ENCODE measurements at places on chromosomes 4 and X.

DNA sequence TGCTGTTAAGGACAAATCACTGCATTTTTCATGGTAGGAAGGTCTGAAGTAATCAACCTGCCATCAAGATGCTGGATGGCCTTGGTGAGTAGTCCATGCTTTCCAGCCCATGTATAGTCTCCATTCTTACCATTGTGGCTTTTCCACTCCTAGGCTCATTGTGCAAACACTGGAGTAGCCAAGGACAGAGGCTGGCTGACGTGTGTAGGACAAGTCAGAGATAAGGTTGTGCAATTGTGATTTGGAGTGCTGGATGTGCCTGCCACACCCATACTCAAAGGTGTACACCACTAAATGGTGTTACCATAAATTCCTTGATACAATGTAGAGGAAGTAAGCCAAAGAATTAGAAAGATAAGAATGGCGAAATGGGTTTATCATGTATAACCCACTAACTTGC lies 26.3 kb upstream of the RADX start:
- DNase-seq = no peak

- DNase-seq = no peak
Observed at GRCh38 chr4:189787216-189788031, 153.2 kb upstream of the FRG1 start.

DNA sequence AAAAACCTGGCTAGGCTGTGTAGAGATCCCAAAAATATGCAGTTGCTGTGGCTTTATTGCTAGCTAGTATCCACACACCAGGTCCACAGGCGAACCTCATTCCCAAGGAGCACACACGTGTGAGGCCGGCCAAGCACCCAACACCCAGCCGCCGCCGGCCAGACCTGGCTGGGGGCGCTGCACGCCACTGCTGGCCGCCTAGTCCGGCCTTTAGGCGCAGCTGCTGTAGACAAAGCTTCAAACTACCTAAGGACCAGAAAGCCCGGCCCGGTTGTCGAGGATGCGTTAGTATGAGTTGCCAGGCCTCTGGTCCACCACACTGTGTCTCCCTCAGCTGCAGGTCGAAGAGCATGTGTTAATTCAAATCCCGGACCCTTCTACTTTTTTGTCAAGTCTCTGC lies 3.1 kb downstream of the POU3F4 start:
- DNase-seq = peak; percentile 72

- no peak for DNase-seq
Observed at GRCh38 chrX:8192276-8192675, 21.2 kb upstream of the VCX2 start.

DNA sequence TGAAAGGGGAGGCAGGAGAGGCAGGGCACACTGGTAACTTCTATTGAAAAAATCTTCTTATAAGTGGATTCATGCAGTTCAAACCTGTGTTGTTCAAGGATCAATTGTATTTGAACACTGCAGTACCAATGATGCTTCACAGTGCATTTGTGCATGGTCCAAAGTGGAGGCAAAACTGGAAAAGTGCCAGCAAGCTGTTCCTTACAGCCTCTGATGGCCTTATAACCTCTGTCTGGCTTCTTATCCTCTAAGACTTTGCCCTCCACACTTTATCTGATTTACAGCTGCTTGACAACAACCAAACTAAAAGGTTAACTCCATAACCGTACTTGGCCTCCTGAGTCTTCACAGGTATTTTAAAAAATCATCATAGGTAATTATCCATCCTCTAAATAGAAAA lies 40.4 kb downstream of the MAGEB17 start:
- DNase-seq = no peak

DNA sequence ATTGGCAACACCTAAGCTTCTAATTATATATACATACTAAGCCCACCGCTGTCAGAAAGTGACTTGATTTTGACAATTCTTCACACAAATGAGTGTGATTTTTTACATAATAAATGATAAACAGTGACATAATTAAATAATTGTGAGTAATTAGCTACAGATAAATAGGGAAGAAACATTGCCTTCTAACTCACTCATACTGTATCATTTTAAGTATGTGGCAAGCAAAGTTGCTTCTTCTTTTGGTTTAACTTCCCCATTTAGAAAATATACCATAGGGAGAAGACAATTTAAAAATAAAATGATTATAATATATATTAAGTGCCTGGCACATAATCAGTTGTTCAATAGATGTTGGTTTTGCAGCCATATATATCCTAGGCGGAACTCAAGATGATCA lies 644.2 kb downstream of the FSTL5 start:
- DNase-seq = no peak

DNA sequence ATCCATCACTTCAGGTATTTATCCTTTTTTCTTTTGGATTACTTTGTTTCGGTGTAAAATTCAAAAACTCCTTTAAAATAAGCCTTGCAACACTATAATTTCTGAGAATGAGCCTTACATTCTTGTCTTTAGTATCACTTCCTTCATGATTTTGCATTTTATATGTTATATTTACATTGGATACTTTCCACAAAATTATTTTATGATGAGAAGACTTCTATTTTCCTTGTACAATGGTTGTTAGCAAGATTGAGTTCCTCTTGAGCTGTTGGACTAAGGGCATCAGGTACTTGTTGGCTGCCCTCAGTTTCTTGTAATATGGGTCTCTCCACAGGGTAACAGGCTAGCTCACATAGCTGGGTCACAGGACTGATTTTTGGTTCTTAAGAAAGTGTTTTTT lies 22.7 kb upstream of the HPGDS start:
- no peak for DNase-seq

DNA sequence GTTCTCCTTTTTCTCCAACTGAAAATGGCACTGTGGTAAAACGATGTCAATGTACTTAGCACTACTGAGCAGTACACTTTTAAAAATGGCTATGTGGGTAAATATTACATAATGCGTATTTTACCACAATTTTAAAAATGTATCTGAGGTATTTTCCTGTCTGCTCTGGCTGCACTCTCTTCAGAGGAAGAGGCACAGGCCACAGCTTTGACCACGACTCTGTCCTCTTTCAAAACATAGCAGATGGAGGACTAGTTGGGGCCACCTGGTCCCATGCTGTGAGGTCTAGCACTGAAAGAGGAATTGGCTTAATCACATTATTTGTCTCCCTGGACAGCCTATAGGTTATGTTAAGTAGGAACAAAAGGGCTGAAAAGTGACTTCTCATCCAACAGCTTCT lies 5.2 kb downstream of the KCNE5 start:
- no peak for DNase-seq

DNA sequence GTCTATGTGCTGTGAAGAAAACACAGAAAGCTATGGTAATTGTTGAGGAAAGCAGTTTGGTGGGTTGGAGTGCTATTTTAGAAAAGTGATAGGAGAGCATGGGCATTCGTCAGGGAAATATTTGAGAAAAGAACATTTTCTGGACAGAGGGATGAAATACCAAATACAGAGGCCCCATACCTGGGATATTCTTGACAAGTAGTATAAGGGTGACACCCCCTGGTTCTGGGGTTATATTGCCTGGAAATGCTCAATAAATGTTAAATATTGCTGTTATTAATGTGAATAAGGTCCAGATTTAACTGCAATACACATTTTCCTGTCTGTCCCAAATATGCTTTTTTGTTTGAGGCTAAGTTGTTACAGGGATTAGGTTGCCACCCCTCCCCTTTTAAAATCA lies 42.9 kb downstream of the WWC2 start:
- no peak for DNase-seq

All from brain (organoid and tissue), 16 donors.